ENCODE measurements at places on chromosomes 2 and 18.

DNA sequence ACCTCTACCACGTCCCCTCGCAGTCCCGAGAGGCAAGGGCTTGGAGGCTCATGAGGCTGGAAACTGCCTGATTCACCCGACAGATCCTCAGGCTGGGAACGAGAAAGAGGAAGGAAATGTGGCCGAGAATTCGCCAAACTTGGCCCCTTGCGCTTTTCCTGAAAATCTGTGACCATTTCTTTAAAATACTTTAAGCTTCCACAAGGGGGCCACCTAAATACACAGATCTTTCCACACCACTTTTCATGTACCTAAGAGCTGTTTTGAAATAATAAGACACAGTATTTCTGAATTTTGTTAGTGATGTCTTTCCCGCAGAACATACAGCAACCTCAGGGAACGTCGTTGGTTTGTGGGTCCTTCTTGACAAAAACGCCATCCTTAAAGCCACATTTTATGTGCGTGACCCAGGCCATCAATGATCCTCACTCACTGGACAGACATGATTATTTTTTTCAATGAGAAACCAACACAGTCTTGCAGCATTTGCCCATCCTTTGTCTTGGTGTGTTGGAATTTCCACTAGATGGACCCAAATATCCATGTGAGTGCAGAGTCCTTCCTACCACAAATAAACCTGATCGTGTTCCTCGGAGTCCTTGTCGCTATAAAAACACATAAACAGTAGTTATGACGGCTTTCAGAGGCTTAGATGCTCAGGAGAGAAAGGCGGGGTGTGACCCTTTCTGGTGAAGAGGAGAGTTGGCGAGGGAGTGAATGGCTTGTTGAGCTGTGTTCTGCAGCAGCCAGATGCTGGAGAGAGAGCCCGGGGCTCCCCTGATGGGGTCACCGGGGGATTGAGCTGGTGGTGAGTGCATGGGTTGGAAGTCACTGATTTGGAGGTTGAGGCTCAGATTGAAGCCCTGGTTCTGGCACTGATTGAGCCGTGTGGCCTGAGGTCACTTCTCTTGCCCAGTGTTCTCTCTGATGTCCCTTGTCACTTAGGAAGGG lies 25.0 kb downstream of the DCDC2C start:
- DNase-seq: peak; percentile 59

- peak; percentile 44 for DNase-seq
These were observed 772.3 kb downstream of the LRRTM4 start for GRCh38 chr2:76749858-76750257.

DNA sequence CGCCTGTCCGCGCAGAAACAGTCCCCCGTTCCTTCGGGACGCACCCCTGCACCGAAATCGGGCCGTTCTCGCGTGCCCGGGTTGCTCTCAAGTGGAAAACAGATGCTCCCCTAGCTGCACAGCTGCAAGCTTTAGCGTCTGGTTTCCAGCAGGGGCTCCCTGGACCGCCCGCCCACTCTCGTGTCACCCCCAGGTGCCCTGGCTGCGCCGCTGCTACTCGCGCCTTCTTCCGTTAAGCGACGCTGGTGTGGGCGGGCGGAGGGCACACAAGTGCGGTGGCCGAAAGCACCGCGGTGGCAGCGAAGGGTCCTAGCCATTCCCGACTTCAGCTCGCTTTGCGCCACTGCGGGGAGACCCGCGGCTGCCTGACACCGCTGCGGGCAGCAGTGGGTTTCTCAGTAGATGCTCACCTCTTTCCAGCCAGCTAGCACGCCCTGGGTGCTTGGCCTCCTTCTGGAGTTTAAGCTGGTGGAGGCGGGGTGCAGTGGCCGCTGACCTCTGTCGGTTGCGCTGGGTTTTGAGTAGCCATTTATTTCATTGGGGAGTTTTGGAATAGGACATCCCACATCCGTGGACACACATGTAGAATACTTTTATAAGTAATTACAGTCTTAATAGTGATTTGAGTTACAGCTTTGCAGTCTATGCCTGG lies 806 bp downstream of the ZNF407 start:
- peak; percentile 39 for DNase-seq

DNA sequence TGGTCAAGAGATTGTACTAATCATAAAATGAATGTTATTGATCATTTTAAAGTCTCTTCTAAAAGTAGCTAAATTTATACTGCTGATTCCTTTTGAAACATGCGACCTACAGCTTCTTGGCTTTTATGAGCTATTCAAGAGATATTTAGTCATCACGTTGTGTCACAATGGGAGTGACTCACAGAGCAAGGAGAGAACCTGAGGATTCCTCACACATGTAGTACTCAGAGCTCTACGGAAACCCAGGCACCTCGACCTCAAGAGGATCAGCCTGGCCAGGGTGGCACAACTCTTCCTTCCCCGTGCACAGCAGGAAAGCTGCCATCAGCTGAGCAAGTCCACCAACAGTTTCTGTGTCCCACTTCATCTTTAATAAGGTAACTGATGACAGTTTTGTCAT lies at the start of gene DHRS9:
TSS of gene DHRS9 (plus strand) at position 223 of the 400 bp plus-strand sequence. CDS start 12,019 bp downstream, outside the sequence.
- no peak for DNase-seq

- no peak for DNase-seq
These were observed 19.1 kb downstream of the CHRNA1 start for GRCh38 chr2:174745142-174745541.

All from DMS79 treated with DMSO at 0.1 percent for 48 hours (cell line).